ENCODE measurements at places on chromosomes 2 and 18.

- DNase-seq: no peak
Measured at GRCh38 chr2:54083445-54083844, 32.0 kb upstream of the ACYP2 start.

DNA sequence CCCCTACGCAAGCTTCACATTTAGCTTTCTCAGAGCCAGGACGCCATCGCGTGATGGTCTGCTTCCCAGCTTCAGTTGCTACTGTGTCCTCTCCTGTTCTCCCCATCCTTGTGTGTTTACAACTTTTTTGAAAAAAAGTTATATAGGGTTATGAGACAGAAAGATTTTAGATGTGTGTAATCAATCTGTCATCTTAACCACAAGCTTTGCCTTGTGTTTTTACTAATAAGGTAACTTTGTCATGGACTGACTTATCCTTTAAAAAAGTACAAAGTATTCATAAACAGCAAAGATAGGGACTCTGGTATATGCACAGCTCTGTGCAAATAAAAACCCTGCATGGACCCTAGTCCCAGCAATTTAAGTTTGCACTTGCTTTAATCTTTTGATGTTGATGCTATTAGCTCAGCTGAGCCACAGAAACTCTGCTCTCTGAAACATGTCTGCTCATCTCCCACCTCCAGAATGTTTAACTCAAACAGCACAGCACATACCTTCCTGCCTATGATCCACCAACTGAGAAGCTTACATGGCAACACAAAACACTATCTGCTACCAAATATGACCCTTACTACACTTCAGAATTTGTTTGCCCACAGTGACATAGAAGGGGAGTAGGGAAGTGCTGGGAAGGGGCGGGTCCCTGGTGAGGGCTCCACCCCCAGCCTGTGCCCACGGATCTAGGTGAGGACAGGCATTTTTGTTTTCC, 42.7 kb downstream of the SAP130 start:
- no peak for DNase-seq

GRCh38 chr2:12031866-12032265, 285.4 kb downstream of the LPIN1 start:
- DNase-seq: no peak

DNA sequence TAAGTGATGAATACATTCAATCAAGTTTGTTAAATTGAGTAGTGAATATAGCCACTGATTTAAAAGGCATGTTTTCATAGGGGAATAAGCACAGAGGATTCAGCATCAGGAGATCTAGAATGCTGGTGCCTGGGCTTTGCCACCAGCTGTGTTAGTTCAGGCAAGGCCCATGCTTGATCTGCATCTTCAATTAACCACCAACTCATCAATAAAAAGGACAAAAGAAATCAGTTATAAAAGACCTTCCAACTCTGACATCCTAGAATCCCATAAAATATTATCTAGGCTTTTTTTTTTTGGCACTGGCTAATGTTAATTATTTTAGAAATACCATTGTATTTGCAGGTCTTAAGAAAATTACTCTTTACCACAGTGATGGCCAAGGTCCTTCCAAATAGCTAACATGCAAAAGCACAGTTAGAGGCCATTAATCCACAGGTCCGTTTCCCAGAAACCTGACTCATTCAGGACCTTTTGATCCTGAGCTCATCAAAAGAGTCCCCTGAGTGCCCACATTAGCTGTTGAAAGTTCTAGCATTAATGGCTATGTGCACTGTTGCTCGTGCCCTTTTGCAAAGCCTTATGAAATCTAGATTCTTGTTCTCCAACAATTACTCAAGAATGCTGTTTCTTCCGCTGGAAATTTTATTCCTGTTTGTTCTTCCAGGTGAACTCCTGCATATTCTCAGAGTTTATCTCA, 170.0 kb downstream of the CYRIA start:
- DNase-seq: no peak

- DNase-seq: peak; percentile 86
Measured at GRCh38 chr2:241007880-241008710, 9.7 kb downstream of the SNED1 start.

- DNase-seq: no peak
Measured at GRCh38 chr2:30654404-30654803, 152.8 kb downstream of the CAPN13 start.

GRCh38 chr18:23810396-23810795, 121.1 kb downstream of the LAMA3 start:
- no peak for DNase-seq

DNA sequence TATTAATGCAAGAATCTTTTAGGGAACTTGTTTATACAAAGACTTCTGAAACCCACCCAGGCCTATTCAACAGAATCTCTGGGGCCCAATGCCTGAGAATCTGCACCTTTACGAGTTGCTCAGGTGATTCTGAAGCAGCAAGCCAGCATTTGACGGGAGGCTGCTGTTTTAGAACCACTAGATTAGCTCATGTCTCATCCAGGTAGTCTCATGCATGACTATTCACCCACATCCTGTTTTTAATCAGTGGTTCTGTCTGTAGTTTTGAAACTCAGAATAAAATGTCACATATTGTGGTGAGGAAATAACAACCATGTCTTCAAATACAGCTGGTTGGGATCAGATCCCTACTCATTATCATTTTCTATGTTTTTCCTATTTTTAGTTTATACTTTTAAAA, 39.5 kb downstream of the CYTIP start:
- DNase-seq: no peak

DNA sequence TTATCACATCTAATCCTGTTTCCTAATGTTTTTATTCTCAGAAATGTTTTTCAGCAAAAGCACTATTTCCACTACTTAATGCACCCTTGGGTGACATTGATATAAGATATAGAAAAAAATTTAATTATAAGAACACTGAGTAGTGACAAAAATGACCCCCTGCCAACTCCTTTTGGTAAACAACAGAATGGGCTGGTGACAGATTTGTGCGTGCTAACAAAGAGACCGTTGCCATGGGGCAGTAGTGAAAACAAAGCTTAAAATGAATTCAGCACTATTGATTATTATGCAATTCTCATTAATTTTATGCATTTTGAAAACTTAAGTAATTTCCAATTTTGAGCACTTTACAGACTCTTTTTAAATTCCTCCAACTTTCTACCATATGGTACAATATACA, 33.1 kb downstream of the RDH14 start:
- no peak for DNase-seq

- DNase-seq: no peak
Measured at GRCh38 chr18:3441290-3441689, 8.7 kb upstream of the TGIF1 start.

DNA sequence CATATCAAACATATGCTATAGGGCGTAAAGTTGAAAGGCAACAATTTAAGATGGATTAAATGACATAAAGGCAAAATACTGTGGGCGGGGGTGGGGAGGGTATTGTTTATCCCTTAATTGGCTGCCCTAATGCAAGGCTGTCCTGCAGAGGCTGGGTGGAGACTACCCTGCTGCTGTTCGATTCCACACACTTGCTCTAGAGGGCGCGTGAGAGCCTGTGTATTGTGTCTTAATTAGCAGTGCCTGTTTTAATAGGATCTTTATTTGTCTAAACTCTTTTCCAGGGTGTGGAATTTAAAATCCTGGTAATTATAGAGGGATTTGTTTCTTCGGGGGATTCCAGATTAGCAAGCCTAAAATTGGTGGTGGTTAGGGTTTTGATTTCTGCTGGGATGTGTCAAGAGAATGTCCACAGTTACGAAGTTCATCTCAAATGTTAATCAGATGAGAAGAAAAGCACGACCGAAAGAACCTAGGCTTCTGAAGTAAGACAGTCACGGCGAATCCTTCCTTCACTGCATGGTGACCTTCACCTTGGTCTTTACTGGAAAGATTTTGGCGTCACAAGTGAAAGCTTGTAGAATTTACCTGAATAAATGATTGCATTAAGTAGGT, 103.5 kb upstream of the MAP3K20 start:
- DNase-seq: no peak

DNA sequence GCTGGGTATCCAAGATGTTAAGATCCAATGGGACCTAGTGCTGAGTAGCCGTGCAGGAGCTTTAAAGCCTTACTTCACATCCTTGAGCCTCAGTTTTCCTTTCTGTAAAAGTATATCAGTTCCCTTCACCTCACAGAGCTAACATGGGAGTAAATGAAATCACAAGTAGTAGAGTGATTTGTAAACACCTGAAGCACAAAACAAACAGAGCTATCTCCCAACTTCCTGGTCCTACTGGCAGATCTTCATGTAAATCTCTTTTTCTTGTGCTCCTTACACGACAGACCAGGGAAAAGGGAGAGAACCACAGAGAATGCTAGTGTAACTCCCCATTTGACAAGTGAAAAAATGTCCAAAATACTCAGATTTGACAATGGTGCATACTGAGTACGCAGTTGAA, 17.3 kb downstream of the CCDC93 start:
- no peak for DNase-seq

GRCh38 chr2:199462956-199463692, 5.4 kb upstream of the SATB2 start:
- DNase-seq: peak; percentile 72

DNA sequence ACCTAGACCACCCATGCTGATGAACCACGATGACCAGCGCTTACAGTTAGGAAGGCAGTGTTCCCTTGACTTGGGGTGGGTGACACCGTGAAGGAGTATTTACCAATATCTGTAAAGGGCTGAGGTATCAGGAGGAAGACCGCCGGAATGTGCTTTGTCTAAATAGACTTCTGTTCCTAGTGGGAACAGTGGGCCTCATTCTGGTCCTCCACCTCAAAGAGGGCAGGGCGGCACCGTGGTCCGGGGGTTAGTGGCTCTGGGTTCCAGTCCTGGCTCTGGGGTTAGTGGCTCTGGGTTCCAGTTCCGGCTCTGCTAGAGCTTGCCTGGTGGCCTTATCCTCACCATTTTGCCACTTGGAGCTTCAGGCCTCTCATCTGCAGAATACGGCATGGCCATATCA, 91.6 kb upstream of the SMAD2 start:
- no peak for DNase-seq

DNA sequence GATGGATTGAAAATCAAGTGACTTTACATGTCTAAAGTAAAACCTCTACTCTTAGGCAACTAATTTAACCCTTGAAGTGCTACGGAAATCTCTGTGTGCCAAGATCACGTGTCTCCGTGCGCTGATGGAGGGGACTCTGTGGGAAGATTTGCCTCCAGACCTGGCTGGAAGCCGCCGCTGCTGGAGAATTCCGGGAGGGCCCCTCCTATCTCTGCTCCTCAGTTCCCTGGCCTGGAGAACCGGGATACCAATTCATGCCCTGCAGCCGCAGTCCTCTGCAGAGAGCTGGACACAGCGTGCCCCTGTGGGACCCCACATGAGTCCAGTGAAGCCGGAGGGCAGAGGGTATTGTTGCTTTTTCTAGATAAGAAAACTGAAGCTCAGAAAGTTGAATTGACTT, 126.9 kb upstream of the PXDN start:
- DNase-seq: no peak

GRCh38 chr2:18404708-18405107, 155.7 kb downstream of the RDH14 start:
- no peak for DNase-seq

GRCh38 chr2:13768274-13768673, 864.2 kb upstream of the LRATD1 start:
- DNase-seq: no peak

DNA sequence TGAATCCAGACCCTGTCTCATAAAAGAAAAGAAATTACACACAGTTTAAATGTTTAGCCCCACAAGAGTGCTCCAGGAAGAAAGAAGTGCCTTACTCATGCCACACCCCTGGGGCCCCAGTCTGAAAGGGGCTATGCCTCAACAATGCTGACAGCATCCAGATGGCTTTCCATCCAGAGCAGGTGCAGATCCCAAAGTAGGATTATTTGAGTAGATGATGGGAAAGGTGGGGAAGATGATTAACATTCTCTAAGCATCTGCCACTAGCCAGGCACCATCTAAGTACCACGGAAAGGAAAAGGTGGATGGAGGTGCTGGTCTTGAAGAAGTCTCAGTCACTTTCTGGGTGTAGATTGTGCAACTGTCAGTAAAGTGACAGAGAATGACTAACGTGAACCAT, 16.3 kb downstream of the DPYSL5 start:
- DNase-seq: no peak

DNA sequence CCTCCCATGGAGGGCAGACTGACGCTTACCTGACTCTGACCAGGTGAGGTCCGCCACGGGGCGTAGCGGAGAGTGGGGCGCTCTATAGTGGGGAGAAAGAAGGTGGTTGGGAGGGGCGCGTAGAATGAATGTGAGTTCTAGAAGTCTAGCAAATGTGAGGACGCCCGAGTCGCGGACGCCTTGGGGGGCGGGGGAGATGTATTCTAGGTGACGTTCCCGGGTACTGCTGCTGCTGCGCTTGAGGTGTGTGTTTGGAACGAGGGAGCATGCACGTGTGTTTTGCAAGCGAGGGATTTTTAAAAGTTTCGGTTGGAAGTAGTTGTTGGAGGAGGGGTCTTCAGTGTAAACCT, 758 bp downstream of the RIF1 start:
- no peak for DNase-seq

- DNase-seq: no peak
Measured at GRCh38 chr2:108936866-108937265, 52.2 kb downstream of the EDAR start.

DNA sequence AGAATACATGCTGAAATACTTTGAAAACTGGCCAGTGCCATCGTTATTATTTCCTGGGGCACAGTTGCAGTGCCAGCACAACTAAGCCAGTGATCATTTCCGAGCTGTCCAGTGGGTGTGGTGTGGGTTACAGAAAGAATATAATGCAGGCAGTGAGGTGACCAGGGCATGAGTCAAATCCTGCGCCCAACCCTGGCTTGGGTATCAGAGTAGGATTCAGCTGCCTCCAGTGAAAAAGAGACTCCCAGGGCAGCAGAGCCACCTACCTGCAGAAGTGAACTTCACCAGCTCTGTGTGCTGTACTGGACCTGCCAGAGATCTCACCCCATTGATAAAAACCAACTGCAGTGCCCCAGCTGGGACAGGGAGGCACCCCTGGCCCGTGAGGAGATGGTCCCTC, 18.0 kb downstream of the SLC9A2 start:
- DNase-seq: no peak

- DNase-seq: no peak
Measured at GRCh38 chr2:233501198-233502076, 65.1 kb downstream of the USP40 start.

DNA sequence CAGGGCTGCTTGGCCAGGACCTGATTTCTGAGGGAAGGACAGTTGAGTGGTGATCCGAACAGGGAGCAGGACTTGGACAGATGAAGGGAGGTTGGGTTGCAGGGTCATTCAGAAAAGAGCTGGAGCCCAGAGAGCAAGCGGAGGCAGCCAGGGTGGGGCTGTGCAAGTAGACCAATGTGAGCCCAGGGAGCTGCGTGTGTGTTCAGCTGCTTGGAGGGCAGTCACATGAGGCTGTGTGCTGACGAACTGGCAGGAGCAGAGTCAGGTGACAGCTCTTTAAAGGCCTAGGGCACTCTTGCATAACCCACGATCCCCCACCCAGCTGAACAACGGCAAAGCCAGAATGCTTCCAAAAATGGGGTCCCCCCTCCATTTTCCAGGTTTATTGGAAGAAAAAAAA, 4.6 kb upstream of the MLPH start:
- no peak for DNase-seq

DNA sequence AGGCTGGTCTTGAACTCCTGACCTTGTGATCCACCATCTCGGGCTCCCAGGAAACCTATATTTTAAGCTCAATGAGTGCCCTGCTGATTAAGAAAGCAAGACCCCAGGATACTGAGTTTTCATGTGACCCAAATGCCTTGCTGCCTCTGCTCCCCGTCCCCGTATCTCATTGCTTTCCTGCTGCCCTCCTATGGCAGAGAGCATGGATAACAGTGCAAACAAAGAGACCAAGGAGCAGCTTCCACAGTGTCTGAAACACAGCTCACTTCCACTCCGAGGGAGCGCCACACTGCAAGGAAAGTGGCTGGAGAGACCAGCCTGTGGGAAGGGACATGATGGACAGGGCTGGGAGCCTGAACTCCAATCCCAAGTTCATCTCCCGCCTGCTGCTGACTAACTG, 246.8 kb downstream of the TMEM182 start:
- no peak for DNase-seq
